A549 (cell line): ENCODE measurements at places on chromosomes 12 and 14.

DNA sequence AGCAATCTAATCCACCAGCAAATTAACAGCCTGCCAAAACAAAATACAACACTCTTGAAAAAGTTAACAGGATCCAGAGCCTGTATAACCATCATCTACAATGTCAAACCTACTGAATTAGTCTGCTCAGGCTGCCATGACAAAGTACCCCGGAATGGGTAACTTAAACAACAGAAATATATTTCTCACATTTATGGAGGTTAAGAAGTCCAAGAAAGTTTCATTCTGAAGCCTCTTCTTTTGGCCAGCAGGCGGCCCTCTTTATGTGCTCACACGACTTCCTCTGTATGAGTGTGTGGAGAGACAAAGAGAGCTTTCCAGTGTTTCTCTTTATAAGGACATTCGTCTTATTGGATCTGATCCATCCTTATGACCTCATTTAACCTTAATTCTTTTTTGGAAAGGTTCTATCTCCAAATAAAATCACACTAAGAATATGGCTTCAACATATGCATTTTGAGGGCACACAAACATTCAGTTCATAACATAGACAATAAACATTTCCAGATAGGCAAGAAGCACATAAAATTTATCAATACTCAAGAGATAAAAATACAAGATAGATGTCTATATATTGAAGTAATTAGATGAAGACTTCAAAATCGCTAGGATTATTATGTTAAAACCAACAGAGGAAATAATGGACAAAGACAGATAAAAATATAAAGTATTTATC lies 5.9 kb upstream of the RERG start:
- peak; percentile 61 for DNase-seq

DNA sequence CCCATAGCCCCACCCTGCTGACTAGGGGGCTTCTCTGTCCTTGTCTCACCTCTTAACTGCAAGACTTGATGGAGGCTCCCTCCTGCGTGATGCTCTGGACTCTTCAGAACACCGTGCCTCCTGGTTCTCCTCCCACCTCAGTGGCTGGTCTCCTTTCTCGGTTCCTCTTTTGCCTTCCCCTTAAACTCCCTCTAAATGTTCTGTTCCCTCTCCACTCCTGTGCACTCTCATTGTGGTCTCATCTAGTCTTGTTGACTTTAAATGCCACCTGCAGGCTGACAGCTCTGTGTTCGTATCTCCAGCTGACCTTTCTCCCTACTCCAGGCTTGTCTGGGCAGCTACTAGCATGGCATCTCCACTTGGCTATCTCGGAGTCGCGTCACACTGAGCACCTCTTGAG lies 28.3 kb downstream of the DYNC1H1 start:
- no peak for DNase-seq

GRCh38 chr14:97697772-97698171 lies 900.6 kb downstream of the VRK1 start:
- DNase-seq: no peak

DNA sequence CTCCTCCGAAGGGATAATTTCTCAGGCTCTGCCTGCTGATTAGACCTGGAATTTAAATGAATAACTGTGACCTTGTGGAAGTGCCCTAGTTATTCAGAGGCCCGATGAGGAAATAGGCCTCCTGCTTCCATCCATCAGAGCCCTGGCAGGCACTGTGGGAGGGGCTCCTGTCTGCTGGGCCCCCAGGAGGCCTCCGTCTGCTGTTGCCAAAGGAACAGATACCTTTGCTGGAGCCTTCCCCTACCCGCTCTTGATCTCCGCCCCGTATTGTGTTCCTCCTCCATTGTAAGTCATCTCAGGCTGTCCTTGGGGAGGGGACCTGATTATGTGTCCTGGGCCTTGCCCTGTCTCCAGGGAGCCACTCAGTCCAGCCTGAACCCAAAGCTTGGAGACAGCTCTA lies 112.3 kb downstream of the NRXN3 start:
- DNase-seq: no peak

DNA sequence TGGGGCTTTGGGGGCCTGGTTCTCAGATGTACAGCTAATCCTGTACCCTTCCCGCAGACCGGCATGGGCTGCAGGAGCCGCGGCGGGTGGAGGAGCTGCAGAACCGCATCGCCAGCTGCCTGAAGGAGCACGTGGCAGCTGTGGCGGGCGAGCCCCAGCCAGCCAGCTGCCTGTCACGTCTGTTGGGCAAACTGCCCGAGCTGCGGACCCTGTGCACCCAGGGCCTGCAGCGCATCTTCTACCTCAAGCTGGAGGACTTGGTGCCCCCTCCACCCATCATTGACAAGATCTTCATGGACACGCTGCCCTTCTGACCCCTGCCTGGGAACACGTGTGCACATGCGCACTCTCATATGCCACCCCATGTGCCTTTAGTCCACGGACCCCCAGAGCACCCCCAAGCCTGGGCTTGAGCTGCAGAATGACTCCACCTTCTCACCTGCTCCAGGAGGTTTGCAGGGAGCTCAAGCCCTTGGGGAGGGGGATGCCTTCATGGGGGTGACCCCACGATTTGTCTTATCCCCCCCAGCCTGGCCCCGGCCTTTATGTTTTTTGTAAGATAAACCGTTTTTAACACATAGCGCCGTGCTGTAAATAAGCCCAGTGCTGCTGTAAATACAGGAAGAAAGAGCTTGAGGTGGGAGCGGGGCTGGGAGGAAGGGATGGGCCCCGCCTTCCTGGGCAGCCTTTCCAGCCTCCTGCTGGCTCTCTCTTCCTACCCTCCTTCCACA lies 7.6 kb downstream of the NR4A1 start:
- peak; percentile 74 for DNase-seq

- no peak for DNase-seq
Observed at GRCh38 chr14:64185184-64185583, 109.0 kb downstream of the ESR2 start.
